ENCODE measurements at places on chromosomes 4 and X.

GRCh38 chr4:169661761-169662160, 41.4 kb downstream of the CLCN3 start:
- no peak for DNase-seq

- DNase-seq, result no peak
These were observed 166.8 kb downstream of the SHROOM3 start for GRCh38 chr4:76601791-76602190.

- no peak for DNase-seq
These were observed 115.2 kb downstream of the GABRA2 start for GRCh38 chr4:46274717-46275116.

GRCh38 chr4:41144812-41145211, 69.5 kb downstream of the APBB2 start:
- DNase-seq, result no peak

- DNase-seq, result no peak
These were observed 52.8 kb downstream of the LCORL start for GRCh38 chr4:17968721-17969120.

DNA sequence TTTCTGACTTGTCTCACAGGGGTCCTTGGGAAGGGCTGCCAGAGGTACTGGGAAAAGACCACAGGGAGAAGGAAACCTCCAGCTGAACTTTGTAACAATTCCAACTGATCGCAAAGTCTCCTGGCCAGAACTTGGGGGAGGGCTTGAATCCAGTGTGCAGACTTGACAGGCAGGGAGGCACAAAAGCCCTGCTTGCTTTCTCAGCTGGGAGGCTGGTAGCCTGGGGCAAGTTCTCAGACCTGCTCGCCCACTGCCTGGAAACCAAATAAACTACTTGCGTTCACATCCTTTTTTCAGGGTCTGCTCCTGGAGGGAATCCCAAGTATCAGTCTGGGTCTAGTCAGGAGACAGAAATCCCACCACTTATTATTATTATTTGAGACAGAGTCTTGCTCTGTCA, 48.0 kb upstream of the CASK start:
- no peak for DNase-seq

- DNase-seq, result no peak
These were observed 127.9 kb downstream of the ZNF330 start for GRCh38 chr4:141348573-141348972.

DNA sequence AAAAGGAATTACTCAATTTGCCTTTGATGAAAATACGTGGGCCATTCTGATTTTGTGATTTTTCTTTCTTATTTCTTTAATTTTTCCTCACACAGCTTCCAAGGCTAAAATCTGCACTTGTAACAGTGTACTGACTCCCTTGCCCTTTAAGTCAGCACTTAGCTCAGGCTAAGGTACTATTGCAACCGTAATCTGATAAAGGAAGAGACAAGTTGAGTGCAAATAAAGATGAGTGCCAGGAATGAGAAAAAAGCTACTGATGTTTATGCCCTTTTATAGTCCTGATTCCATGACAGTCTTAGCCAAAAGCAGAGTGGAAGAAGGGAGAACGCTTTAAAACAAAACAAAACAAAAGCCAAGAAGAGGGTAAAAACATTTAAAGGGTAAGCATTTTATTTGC, 6.0 kb downstream of the DMD start:
- DNase-seq, result no peak

DNA sequence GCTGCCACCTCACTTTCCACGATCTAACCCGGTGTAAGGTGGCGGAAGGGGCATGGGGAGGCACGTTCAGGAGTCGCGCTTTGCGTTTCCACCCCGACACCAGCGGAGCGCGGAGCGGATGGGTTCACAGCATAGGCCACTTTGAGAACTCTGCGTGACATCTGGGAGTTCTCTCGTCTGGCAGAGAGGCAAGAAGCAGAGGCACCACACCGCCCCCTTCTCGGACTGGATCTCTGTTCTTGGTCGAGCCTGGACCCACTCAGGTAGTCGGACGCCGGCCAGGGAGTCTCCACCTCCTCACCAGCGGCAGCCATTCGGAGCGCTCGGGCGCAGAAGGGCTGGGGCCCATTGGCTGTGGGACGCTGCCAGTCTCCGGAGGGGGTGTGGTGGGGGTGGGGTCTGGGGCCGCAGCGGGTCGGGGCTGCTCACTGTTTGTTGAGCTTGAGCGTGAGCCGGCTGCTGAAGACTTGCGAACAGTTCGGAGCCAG, at the start of gene DACH2:
DACH2 (plus strand) TSS at position 428 of the 488 bp plus-strand sequence.
- peak; percentile 8 for DNase-seq

GRCh38 chrX:39163581-39164126, 362.4 kb downstream of the MID1IP1 start:
- no peak for DNase-seq

- no peak for DNase-seq
These were observed 29.8 kb upstream of the STOX2 start for GRCh38 chr4:183875251-183875825.

DNA sequence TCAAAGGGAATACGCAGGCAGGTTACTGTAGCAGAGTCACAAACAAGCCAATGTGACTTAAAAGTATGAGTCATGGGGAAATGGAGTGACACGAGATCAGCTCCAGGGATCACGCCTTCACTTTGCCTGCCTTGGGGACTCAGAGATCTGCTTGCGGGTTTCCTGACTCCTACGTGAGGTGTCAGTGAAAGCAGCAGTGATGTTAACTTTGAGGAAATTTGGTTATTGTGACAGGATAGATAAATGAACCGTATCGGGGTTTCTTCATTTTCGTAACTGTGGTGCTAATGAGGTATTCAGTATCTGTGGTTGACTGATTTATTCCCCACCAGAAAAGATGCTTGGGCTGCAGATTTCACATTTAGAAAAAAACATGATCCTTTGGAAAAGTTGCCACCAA, 383.3 kb upstream of the ZFP42 start:
- DNase-seq, result no peak

- no peak for DNase-seq
These were observed 22.2 kb downstream of the CENPC start for GRCh38 chr4:67522851-67523671.

- DNase-seq, result no peak
These were observed 1226.2 kb upstream of the TENM3 start for GRCh38 chr4:181017038-181017437.

- DNase-seq, result no peak
These were observed 64.4 kb downstream of the SHROOM3 start for GRCh38 chr4:76499461-76499860.

GRCh38 chr4:185305979-185306442, 89.7 kb downstream of the LRP2BP start:
- DNase-seq, result no peak

- no peak for DNase-seq
These were observed 127.0 kb upstream of the GATB start for GRCh38 chr4:151887816-151888180.

DNA sequence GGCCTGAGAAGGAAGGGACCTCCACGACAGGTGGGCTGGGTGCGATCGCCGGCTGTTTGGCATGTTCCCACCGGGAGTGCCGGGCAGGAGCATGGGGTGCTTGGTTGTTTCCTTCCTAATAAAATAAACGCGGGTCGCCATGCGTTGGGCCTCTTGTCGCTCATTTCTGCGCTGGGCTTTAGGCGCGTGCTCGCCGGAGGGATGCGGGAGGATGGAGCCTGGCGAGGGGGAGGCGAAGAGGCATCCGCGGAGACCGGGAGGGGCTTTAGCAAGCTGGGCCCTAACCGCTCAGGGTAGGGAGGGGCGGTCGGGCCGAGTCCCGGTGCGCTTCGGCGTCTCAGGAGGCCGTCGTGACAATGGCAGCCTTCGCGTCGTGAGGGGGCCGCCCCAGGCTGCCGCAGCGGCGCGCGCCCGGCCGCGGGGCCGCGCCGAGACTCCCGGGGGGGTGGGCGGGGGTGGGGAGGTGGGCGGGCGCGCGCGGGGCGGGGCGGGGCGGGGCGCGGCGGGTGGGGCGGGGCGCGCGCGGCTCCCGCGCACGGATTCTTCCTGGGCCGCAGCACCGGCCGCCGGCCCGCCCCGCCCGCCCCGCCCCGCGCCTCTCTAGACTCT, 476 bp upstream of the GDI1 start:
- DNase-seq, result no peak

GRCh38 chr4:1756079-1756478, 34.8 kb downstream of the TACC3 start:
- DNase-seq, result no peak

DNA sequence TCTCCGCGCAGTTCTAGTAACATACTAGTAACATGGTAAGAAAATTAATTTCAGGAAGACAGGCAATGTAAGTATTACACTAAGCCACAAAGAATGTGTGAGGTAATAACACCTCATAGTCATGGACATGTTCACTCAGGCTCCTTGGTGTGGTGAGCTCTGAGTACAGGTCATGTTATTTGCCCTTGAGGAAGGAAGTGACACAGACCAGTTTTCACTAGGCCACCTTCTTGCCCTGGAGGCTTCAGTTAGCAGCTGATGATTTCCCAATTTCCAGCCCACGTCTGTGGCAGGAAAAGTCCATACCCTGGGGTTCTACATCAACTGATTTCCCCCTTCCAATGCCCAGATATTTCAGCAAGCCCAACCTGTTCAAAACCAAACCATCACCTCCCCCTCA, 6.7 kb downstream of the APOO start:
- no peak for DNase-seq

DNA sequence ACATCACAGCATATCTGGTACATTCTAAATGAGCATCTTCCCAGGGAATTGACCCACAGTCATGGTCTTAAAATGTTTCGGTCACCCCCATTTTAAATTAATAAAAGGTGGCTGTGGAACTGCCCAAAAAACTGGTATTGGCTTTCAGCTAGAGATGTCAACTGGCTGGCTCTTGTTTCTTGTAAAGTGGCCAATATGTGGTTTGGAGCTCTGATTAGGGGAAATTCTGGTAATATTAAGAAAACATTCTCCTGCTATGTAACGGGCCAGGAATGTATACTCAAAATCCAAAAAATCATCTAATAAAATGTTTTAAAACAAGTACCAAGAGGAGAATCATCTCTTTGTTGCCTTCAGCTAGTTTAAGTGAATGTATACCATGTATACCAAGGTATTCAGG, 62.0 kb upstream of the VCX2 start:
- DNase-seq, result no peak

GRCh38 chr4:113784497-113785250, 23.1 kb upstream of the CAMK2D start:
- DNase-seq, result no peak

GRCh38 chr4:10413177-10413576, 44.0 kb downstream of the ZNF518B start:
- DNase-seq, result no peak

DNA sequence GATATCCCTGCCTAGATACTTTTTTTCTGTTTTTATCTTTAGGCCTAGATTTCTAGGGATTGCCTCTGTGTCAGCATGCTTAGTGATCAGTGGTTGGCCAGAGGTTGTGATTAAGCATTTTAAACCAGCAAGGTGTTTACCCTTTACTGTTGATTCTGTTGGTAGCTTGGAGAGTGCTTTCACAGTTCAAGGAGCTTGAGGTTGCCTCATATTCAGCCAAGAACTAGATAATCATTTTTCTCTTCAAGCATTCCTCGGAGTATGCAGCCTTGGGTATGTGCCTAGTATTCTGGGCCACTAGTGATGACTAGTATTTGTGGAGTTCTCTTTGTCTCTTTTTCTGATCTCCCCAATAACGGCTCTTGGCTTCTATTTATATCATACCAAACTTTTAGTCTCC, 20.4 kb downstream of the APOOL start:
- DNase-seq, result no peak
